Stimulated activated CD4-positive, alpha-beta T cell treated with anti-CD3 and anti-CD28 coated beads, Interleukin-2, amount 100 ng/mL, for 48 hours (primary cell): ENCODE measurements at places on chromosomes 7 and 10.

DNA sequence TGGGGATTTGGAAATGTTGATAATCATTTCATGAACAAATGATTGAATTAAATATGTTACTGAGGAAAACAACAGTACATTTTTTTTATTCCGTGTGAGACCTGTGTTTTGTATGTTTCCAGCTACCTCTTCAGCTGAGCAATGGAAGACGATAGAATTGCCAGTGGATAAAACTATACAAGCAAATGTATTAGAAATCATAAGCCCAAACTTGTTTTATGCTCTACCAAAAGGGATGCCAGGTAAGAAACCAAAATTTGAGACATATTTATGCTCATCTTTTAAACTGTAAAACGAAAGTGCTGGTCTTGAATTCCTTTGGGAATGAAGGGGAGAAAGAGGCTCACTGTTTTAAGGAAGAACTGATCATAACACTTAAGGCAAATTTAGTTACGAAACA, 17.8 kb upstream of the VWA2 start:
- no peak for DNase-seq

DNA sequence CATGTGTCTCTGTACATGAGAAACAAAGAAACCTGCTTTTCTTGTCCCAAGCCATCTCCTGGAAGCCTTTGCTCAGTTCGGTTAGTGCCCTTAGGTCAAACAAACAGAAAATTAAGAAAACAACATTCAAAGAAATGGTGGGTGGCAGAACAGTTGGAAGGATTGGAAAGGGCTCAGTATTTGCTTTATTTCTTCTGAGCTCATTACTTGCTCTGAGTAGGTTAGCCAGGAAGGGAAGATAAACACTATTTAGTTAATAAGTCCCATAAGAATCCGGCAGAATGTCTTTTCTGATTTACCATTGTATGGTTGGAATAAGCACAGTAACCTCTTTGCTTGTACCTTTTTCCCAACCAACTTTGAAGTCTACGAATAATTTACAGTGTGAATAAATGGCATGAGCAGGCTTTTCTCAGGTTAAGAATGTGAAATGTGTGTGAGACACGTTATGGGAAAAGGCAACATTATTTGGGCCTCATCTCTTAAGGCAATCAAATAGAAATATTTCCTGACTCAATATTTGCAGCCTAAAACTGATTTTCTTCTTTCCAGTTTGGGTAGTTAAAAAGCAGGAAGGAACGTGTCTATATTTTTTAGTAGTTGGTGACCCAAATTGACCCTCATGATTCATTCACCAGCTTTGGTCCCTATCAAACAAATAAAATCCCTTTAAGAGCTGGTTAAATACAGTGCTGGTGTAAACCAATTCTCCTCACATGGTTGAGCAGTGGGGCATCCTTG, 158.5 kb downstream of the DKK1 start:
- no peak for DNase-seq

- no peak for DNase-seq
Measured at GRCh38 chr10:91002656-91003055, 81.8 kb upstream of the ANKRD1 start.

DNA sequence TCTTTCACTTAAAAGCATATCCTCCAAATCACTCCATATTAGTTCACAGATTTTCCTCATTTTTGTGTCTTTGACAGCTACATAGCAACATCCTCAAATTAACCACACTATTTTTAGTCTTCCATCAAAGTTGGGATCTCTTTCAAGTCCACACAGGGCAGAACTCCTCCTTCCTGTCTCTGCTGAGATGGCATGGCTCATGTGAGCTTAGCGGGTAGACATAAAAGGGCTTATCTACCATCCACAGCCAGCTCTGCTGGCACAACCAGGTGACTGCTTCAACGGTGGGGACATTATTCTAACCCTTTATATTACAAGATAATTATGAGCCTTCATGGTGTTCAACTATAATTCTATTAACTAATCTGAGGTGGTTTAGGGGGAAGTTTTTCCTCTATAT, 35.5 kb downstream of the ICA1 start:
- no peak for DNase-seq

- peak; percentile 10 for DNase-seq
Measured at GRCh38 chr10:97498841-97499560, at the start of gene UBTD1. Gene UBTD1, plus strand, starts transcription at chr10:97498924. Its CDS starts 280 bp downstream, at chr10:97499204.

DNA sequence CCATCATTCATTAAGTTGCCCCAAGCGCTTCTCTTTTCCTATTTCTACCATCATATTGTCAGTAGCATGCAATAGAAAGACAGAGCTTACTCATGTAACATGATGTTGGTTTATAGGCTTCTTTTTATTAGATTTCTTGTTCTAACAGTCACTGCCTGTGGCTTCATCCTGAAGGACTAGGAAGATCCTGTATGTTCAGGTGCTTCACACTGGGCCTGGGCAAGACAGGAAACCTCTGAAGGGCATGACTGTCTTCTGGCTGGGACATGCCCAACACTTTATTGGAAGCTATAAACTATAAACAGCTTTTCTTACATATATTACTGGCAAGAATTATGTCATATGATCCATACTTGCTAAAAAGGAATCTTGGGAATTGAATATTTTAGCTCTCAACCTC, 258.4 kb upstream of the AKR1E2 start:
- no peak for DNase-seq

DNA sequence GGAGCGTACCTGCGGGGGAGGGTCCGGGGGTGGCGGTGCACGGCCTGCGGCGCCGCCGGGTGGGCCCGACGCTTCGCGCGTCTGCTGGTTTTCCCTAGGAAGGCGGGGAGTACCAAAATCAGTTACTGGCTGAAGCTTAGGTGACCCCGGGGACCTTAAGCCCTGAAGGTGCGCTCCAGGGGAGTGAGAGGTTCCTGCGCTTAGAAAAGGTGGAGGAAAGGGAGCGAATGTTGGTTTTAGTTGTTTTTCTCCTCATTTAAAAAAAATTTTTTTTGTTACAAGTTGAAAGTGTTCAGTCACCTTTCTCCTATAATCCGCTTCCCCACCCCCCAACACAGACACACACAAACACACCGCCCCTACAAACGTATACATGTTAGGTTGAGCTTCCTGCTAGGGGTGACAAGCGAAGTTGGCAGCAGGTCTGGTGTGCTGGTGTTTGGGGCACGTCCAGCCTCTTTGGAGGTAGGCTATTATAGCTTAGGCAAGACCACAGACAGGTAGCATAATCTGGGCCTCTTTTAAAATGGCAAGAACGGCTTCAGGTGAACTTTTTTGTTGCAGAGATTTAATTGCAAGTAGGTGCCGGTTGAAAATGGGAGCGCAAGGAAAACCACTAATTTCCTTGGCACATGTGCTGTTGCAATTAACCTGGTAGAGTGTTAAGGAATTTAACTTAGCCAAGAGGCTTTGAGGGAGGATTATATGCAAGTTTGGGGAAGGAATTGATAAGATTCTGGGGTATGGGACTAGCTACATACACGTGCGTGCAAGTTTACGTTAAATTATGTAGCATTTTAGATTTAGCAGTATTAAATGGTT, 945 bp downstream of the ADD3 start:
- DNase-seq: peak; percentile 30

GRCh38 chr7:9036080-9036479, 602.7 kb downstream of the NXPH1 start:
- no peak for DNase-seq

GRCh38 chr7:98624846-98625420, 7.8 kb downstream of the NPTX2 start:
- DNase-seq: no peak

DNA sequence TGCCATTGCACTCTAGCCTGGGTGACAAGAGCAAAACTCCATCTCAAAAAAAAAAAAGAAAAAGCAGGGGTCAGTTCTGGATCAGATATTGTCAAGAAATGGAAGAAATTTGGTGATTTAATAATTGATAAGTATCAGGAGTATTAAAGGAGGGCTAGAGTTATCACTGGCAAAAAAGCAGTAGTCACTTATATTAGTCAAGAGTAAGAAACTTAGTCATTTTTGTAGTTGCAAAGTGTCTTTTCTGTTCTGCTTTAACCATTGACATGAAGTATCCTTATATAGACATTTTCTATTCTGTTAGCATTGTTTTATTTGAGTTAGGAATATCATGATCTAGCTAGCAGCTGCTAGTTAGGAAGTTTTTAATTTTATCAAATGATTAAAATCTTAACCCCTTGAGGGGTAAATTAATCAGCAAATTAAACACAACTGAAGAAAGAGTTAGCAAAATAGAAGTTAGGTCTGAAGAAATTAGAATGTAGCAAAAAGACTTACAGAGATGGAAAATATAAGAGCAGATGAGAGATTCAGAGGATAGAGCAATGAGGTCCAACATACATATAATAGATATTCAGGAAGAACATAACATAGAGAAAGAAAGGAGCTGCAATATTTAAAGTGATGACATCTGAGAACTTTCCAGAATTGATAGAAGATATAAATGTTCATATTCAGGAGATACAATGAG, 7.3 kb upstream of the CCDC6 start:
- no peak for DNase-seq
